ENCODE measurements at places on chromosomes 1 and 21.

DNA sequence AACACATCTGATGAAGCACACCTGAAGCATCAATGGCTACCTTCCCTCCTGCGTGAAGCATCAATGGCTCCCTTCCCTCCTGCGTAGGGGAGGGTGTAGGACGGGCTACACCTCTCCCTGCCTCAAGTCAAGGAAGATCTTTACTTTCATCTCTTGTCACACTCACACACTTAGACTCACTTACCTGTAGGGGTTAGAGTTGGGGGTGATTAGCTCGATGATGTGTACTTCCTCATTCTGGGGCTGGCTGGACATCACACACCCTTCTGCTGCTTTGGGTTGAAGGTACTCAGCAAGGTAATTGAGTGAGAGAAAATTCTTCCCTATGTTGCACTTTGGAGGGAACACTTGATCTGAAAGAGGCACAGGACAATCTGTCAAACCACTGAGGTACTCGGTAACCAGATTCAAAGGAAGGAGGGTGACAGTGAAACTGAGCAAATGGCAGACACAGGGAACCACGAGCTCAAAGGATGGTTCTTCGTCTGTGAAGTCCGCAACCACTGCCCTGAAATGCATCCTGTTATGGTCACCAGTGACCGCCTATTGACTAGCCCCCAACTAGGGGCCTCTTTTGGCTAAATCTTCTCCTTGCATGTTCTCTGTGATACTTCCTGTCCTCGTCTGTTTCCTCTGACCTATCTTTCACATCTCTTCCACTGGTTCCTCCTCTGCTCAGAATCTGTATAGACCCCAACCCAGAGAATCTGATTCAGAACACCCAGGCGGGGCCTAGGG, 156.2 kb downstream of the TGFBR3 start:
- no peak for DNase-seq

DNA sequence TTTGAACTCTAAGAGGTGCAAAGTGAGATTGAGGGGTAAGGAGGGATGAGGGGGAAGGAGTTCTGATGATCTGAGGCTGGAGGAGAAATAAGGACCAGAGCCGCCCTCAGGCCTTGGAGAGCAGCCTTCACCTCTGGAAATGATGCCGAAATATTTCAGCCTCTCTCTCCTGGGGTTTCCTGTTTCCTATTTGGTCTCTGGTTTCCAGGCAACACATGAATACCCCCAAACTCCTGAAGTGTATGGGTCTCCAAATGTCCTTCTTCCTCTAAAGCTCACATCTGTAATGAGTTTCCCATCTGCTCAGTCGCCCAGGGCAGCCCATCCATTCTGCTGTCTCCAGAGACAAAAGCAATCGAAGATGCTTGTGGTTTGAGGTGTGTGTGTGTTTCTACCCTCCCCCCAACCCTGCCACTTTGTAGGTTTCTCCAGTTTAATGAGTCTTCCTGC, 52.0 kb upstream of the FAM20B start:
- DNase-seq = no peak

- DNase-seq = no peak
These were observed 343.5 kb downstream of the PBX1 start for GRCh38 chr1:164902491-164902890.

DNA sequence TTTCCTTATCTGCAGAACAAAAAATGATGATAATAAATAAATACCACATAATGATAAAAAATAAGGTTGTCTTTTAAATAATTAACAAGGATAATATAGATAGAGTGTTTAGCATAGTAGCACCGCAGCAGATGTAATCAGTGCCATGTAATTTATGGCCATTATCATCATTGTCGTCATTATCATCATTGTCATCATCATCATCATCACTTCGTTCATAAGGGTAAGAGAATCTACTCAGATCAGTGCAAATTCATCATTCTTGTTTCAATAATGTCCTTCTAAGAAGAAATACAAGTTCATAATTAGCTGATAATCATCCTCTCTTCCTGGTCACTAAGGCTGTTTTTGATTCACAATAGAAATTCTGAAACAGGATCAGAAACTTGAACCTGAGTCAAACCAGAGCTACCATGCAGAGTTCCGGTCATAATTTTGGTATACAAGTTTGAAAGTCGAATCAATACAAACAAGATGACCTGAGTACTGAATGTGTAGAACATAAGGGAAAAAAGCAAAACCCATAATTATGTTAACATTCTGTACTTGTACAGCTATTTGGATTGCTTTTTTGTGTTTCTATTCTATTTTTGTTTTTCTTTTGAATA, 172.0 kb downstream of the LRRC40 start:
- no peak for DNase-seq

- DNase-seq = no peak
These were observed 160.5 kb upstream of the CACYBP start for GRCh38 chr1:174839211-174839610.

GRCh38 chr21:44920694-44921604, at the start of gene ITGB2:
TSS of gene ITGB2 (minus strand) at chr21:44920899. CDS start at chr21:44910782, 10,117 bp downstream.
- DNase-seq = no peak

- no peak for DNase-seq
These were observed 40.5 kb downstream of the MRPS6 start for GRCh38 chr21:34113842-34114241.

DNA sequence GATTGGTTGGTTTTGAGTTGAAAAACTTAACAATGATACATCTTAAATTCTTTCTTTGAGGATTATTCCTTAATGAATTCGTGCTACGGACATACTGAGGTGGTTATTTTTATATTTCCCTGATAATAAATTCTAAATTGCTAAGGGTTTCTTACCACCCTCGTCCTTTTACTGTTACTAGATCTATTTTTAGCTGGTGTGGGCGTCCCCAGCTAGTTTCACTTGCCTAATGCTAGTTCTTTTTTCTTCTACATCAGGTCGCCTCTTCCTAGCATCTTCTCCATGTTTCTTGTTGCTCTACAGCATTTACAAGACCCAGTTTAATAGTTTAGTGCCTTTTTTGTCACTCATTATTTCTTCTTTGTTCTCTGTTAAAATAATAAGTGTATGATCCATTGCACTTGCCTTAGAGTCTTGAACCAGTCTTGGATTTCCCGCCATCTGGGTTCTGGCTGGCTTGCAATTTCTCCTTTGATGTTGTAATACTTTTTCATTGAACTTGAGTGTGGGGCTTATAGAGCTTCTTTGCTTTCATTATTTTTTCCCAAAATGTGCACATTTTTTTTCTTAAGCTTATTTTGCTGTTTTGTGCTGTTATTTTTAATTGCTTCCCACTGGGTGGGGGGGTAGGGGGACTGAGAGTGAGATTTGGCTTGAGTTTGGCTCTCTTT, 677 bp upstream of the HSD11B1 start:
- no peak for DNase-seq

GRCh38 chr1:29575826-29576225, 339.5 kb downstream of the PTPRU start:
- DNase-seq = no peak

DNA sequence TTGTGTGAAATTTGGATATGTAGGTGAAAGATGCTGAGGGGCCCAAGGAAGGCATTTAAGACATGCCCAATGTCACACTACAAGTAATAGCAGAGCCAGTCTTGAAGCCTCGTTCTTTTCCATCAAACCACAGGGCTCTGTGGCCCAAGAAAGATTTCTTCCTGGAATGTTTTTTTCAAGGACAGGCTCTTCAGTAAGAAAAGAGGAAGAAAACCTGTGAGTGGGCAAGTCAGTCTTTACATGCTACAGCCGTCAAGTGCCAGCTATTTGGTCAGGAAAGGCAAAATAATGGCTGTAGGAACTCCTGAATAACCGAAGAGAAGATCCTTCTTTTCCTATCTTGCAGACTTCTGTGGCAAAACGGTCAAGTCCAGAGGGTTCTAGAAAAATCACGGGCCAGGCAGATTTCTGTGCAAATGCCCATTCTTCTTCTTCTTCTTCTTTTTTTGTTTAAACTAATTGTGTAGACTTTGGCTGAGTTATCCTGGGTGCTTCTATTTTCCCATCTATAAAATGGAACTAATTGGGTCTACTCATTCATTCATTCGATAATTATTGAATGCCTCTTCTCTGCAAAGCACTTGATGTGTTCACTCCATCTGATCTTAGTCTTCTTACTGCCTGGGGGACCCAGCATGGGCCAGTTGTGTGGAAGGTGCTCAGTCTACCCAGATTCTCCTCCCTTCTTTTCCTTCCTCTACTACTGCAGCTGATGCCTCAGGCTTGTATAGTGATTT, 1.9 kb upstream of the ID3 start:
- no peak for DNase-seq

- no peak for DNase-seq
These were observed 25.8 kb downstream of the EXOC8 start for GRCh38 chr1:231311720-231312431.

DNA sequence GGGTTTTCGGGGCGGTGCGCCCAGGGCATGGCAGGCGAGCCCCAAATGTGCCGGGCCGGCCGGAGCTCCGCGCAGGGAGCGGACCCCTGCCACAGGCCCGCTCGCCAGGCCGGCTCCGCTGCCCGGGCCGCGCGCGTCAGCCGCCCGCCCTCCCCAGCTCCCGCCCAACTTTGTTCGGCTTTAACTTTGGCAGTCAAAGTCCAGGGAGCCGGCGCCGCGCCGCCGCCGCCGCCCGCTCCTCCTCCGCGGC, 488 bp downstream of the SLC35D1 start:
- DNase-seq = peak; percentile 86

- no peak for DNase-seq
These were observed 47.0 kb downstream of the F5 start for GRCh38 chr1:169538998-169539871.

- no peak for DNase-seq
These were observed 38.6 kb upstream of the CCDC190 start for GRCh38 chr1:162899422-162900146.

- DNase-seq = no peak
These were observed 39.0 kb downstream of the GLIS1 start for GRCh38 chr1:53699981-53700380.

DNA sequence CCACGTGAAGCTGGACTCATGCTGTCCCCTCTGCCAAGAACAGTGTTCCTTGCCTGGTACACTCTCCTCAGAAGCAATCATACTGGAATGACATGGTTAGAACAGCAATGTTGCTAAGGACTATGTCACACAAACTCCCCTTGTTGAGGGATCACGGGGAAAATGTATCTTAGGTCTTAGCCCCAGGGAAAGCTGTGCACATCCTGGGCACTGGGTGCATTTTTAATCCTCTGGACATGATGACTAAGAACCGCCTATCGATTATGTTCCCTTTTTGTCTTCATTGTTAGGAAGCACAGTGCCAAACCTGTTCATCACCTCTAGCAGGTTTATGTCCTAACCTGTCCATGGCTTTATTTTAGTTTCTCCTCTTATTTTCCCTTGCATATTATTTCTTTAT, 115.1 kb downstream of the HIVEP3 start:
- no peak for DNase-seq

- DNase-seq = no peak
These were observed 111.7 kb upstream of the KCNJ6 start for GRCh38 chr21:38027901-38028498.

- DNase-seq = peak; percentile 61
These were observed 49.5 kb upstream of the DNAJC6 start for GRCh38 chr1:65259816-65260215.

DNA sequence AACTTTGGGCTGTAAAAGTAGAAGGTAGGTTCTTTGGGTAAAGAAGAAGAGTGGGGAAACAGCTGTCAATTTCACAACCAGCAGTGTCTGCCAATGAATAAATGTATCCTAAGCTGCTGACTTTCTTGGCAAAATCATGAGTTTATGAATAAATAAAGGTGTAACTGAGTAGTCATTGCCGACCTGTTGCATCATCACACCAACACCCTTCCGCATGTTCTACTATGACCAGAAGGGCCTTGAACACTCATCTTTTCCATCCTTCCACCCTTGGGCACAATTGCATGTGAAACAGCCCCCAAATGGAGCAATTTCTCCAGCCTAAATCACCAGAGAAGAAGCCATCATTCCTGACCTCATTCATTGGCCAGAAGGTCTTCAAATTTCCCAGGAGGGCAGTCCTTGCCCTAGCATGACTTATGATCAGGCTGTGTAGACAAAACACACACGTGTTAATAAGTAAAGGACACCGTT, 31.2 kb upstream of the QSOX1 start:
- no peak for DNase-seq

All from NCI-H526 (cell line).